RCC 7860 (cell line): ENCODE measurements at places on chromosomes 11 and 22.

- no peak for DNase-seq
Observed at GRCh38 chr11:97428247-97428790, 1038.5 kb downstream of the JRKL start.

- no peak for DNase-seq
Observed at GRCh38 chr22:46260038-46260437, 3.1 kb downstream of the PKDREJ start.

- DNase-seq = no peak
Observed at GRCh38 chr22:19081351-19081750, 40.9 kb downstream of the DGCR2 start.

- no peak for DNase-seq
Observed at GRCh38 chr11:33258631-33259205, 1.5 kb downstream of the HIPK3 start.

DNA sequence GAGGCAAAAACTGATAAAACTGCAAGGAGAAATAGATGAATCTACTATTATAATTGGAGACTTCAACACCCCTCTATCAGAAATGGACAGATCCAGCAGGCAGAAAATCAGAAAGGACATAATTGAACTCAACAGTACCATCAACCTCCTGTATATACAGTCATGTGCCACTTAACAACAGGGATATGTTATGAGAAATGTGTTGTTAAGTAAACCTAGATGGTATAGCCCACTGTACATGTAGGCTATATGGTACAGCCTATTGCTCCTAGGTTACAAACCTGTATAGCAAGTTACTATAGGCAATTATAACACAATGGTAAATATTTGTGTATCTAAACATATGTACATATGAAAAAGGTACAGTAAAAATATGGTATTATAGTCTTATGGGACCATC lies 66.8 kb upstream of the PHF21A start:
- no peak for DNase-seq

- DNase-seq = no peak
Observed at GRCh38 chr11:66957971-66958231, 282 bp downstream of the PC start.

GRCh38 chr11:69637941-69638871 lies 2.8 kb upstream of the CCND1 start:
- no peak for DNase-seq

- DNase-seq = no peak
Observed at GRCh38 chr11:27233654-27234042, 129.4 kb downstream of the CCDC34 start.

DNA sequence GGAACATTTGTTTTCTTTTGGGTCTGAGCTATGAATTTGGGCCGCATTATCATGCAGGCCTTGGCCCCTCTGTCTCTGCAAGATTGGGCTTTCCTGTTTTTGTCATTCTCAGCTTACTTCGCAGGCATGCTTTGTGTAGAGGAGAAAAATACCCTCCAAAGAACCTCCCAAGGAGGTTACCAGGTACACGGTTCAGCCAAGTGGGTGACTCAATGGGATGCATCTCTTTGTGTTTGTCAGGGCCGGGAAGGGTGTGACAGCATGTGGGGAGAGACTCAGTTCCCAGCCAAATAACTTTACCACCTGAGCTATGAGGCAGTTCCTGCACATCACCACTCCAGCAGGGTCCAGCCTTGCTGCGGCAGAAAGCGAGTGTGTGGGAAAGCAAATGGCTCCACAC lies 47.8 kb upstream of the CLDN5 start:
- no peak for DNase-seq

- no peak for DNase-seq
Observed at GRCh38 chr11:59221441-59221840, 8.7 kb upstream of the MPEG1 start.

DNA sequence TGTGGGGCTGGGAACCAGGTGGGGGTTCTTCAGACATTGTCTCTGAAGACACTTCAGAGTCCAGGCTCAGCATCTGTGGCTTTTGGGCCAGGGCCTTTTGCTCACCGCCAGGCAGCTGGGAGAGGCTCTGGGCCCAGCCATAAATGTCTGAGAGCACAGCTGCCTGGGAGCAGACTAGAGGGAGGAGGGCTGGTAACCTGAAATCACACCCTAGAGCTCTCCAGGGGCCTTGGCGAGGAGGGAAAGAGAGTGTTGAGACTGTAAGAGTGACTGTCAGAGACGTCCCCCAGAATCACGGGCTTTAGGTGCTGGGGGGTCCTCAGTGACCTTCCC lies 4.1 kb downstream of the TRABD start:
- DNase-seq = no peak

GRCh38 chr11:13168271-13168670 lies 109.3 kb upstream of the BMAL1 start:
- no peak for DNase-seq

DNA sequence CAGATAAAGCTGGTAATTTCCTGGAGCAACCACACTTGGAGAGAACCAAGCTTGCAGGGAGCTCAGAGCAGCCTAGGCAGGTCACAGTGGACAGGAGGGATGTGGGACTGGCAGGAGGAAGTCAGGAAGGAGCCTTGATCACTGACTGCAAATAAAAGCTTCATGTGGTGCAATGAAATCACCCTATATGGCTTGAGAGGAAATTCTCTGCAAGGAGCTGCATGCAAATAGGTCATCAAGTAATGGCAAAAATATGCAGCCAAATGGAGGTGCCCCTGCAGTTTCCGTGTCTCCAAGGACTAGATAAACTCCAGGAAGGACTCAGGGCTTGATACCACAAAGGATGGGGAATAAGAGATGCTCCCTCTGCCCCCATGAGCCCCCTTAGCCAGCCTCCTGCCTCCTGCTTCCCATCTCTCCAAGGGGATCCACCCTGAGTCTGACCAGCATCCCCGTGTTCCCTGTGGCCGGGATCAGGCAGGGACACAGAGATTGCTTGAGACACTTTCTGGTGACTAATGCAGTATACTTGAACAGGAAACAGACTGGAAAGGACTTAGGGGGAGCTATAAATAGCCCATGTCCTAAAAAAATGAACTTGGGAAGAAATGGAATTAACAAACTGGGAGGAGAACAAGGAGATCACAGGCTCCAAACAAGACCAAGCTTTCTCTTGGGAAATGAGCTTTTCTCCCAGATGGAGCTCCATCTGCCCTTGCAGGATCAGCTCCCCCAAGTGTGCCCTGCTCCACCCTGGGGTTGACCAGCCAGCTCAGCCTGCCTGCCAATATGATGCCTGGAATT lies 23.9 kb upstream of the MICAL2 start:
- peak; percentile 93 for DNase-seq

DNA sequence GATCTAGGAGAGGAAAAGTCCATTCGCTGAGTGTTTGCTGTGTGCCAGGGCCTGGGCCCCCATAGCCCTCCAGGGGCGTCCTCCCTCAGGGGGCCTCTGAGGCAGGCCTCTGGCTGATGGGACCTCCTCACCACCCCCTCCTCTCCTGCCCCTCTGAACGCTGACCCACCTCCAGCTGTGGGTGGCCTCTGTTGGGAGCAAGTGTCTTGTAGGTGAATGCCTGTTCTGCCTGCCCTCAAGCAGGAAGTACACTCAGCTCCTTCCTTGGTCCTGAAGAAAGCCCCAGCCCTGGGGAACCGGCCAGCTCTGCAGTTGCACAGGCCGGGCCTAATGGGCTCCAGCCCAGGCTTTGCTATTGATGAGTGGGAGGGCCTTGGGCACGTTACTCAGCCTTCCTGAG lies 3.5 kb downstream of the MYO7A start:
- no peak for DNase-seq

- DNase-seq = no peak
Observed at GRCh38 chr11:56764976-56765375, 16.5 kb upstream of the OR9G4 start.

DNA sequence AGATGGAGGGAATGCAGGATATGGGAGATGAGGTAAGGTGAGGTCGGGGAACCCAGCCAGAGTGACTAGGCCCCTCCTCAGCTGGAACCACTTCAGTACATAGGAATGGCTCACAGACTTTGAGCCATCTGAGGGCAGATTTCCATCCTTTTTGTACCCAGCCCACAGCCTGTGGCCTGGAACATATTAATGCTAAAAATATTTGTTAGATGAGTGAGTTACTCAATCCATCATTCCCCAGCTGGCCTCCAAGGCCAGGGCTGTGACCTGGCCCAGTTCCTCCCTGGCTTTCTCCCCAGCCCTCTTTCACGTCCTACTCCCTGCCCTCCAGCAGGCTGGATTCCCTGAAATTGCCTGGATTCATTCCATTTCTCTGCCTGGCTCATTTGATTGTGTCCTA lies 57.2 kb upstream of the PRDM11 start:
- DNase-seq = peak; percentile 69

GRCh38 chr11:112962579-112963367 lies 1.6 kb downstream of the NCAM1 start:
- peak; percentile 75 for DNase-seq

DNA sequence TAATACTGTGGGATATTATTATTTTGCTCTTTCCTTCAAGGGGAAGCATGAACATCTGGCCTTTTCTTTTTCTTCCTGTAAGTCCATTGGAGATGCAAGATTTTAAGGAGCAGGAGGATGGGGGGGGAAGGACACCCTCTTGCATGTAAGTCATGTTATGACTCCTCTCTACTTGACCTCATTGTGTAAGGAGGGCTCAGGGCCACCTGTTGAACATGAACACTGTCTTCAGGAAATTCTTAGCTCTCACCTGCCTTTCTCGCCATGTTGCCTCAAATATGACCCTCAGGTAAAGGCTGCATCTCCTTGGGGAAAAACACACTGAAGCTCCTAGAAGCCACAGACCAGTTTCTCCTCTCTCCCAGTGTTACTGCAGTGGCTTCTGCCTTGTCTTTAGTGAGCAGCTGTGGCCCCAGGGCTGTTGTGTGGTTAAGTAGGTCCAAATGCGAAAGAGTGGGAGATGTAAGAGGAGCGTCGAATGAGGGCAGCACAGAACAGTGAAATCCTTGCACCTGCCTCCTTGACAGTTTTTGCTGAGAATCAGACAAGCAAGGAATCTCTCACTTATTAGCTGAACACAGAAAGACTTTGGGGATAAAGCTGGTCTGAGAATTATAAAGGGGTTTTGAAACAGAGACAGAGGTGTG lies 1.3 kb upstream of the RAG1 start:
- no peak for DNase-seq
